ENCODE measurements at places on chromosomes 3 and 15.

DNA sequence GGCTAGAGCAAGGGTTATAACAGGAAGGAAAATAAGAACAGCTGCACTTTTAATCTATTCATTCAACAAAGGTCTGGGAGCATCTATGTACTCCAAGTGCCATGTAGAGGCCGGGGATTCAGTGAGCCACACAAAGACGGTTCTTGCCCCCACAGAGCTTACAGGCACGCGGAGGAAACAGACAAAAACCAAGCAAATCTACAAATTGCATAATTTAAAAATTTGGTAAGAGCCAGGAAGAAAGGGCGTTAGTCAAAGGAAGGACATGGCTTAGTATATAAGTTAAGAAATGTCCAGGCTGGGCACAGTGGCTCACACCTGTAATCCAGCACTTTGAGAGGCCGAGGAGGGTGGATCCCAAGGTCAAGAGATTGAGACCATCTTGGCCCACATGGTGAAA is 10.4 kb upstream of the GREM1 start:
- no peak for DNase-seq

- no peak for DNase-seq
Measured at GRCh38 chr3:171933441-171933840, 90.3 kb downstream of the TMEM212 start.

DNA sequence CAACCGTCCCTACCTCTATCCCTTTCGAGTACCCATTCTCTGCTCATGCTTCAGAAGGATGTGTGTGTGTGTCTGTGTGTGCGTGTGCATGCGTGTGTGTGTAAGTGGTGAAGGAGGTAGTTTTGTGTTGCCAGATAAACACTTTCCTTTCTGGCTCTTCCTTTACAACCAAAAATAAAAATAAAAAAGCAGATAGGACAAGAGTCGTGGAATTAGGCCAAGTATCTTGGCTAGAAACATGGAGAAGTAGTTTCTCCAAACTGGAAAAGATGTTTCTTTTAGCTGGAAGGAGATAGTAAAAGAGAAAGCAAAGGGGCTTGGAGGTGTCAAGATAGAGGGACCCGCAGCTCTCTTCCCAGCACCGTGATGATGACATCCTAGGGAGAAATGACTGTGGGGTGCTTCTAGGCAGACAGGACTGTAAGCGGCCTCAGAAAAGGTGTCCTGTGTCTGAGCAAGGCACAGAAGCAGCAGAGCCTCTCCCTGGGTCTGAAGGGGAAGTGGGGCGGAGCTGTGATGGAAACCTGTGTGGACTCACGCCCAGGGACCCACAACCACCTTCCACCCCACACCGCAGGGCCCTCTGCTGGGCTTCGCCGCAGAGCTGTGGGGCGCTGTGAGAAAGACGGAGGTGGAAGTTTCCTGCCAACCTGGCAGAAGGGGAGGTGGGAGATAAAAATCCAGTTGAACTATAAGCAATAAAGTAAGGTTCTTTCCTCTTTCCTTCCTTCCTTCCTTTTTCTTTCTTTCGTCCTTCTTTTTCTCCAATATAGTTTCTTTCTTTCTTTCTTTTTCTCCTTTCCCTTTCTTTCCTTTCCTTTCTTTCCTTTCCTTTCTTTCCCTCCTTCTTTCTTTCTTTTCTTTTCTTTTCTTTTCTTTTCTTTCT is 35.3 kb downstream of the MUC20 start:
- DNase-seq, result no peak

GRCh38 chr3:129764090-129764489 is 129.4 kb downstream of the TMCC1 start:
- no peak for DNase-seq

DNA sequence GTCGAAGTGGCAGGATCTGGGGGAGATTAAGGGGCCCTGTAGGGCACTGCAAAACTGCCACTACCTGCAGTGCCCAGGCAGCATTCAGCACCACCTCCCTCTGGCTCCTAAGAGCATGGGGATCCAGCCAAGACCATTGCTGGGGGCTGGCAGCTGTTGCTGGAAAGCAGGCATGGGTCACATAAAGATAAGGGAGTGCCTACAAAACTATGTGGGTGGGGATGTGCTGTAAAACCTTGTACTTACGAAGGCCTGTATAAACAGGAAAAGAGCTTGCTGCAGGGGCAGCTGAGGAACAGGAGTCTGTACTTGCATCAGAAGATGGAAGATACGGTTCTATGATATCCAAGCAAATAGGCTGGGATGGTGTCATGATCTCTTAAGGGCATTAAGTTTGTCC is 27.1 kb downstream of the IL20RB start:
- DNase-seq, result no peak

GRCh38 chr3:39267631-39268548 is 11.9 kb downstream of the CX3CR1 start:
- peak; percentile 61 for DNase-seq

GRCh38 chr3:184239708-184240107 is 9.1 kb downstream of the ALG3 start:
- no peak for DNase-seq

GRCh38 chr3:7917443-7918151 is 584.0 kb upstream of the LMCD1 start:
- no peak for DNase-seq

GRCh38 chr3:16355828-16356227 is 90.8 kb downstream of the OXNAD1 start:
- no peak for DNase-seq

- no peak for DNase-seq
Measured at GRCh38 chr3:140715035-140715434, 37.2 kb downstream of the TRIM42 start.
